ENCODE measurements at places on chromosomes 3 and 15.

DNA sequence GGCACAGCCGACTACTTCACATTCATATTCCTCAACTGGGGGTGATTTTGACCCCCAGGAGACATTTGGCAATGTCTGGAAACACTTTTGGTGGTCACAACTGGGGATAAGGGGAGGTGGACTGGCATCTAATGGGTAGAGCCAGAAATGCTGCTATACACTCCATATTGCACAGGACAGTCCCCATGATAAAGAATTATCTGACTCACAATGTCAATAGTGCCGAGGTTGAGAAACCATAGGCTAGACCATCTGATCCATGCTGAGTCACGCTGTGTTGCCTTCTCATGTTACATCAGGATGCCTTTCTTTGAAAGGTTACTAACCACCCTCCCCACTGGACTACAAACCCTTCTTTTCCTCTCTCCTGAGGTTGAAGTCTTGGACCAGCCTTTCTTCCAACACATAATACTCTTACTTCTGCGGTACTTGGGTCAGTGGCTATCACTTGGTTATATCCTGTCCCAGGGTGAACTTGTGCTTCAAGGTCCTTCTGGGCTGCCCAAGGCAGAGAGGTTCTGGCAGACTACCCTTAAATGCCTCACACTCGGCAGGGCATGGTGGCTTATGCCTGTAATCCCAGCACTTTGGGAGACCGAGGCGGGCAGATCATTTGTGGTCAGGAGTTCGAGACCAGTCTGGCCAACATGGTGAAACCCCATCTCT is 68.8 kb downstream of the CTNNB1 start:
- DNase-seq, result peak; percentile 82

- DNase-seq, result peak; percentile 69
These were observed 22.9 kb downstream of the FYCO1 start for GRCh38 chr3:45972534-45973402.

DNA sequence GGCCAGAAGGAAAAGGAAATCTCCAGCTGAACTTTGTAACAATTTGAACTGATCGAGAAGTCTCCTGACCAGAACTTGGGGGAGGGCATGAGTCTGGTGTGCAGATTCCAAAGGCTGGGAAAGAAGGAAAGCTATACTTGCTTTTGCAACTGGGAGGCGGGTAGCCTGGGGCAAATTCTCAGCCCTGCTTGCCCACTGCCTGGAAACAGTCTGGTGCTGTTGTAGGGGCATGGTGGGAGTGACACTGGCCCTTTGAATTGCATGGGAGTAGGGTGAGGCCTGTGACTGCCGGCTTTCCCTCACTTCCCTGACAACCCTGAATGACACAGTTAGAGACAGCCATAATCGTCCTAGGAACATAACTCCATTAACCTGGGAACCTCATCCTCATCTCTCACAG is 114.0 kb upstream of the POU1F1 start:
- no peak for DNase-seq

- DNase-seq, result no peak
These were observed 150.9 kb downstream of the CNTN3 start for GRCh38 chr3:74463515-74463914.

DNA sequence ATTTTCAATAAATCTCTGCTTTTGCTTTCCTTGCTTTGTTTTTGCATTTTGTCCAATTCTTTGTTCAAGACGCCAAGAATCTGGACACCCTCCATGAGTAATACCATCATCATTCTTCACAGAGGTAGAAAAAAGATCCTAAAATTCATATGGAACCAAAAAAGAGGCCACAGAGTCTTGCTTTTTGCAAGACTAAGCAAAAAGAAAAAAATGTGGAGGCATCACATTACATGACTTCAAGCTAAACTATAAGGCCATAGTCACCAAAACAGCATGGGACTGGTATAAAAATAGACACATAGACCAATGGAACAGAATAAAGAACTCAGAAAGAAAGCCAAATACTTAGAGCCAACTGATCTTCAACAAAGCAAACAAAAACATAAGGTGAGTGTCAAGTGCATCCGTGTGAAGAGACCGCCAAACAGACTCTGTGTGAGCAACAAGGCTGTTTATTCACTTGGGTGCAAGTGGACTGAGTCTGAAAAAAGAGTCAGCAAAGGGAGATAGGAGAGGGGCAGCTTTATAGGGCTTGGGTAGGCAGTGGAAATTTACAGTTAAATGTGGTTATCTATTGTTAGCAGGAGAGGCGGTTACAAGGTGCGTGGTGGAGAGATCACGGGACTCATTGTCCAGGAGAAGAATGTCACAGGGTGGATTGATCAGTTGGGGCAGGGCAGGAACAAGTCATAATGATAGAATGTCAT is 10.9 kb downstream of the STRIT1 start:
- peak; percentile 45 for DNase-seq

GRCh38 chr15:51054535-51054934 is 40.2 kb downstream of the TNFAIP8L3 start:
- no peak for DNase-seq

GRCh38 chr3:9402410-9403228 is 5.2 kb downstream of the SETD5 start:
- no peak for DNase-seq

DNA sequence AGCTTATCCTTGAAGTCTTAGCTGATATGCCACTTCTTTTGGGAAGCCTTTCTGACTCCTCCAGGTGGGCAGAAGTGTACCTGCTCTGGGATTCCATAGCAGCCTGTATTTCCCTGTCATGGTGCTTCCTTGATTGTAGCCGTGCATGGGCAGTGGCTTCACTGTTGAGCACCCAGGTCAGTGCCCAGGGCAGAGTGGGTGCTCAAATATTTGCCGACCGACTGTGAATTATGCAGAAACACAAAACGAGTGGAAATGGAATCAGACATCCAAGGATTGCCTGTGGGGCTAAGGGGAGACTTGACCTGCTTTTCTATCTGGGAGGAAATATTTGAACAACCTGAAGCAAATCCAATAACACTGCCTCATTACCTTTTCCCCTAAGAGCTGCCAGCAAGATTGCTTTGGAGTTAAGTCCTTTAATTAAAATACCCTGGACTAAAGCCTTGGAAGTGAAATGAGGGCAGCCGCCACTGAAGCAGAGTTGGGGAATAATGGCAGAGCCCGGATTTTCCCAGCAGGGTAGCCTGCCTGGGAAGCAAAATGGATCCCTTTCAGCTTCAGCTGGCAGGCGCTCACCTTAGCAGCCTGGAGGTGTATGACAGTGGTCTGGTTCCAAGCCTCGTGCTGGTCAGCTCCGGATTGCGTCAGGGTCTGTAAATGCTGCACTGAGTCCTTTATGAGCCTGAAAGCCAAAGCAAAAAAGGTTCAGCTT is 14.9 kb downstream of the ACOX2 start:
- no peak for DNase-seq

DNA sequence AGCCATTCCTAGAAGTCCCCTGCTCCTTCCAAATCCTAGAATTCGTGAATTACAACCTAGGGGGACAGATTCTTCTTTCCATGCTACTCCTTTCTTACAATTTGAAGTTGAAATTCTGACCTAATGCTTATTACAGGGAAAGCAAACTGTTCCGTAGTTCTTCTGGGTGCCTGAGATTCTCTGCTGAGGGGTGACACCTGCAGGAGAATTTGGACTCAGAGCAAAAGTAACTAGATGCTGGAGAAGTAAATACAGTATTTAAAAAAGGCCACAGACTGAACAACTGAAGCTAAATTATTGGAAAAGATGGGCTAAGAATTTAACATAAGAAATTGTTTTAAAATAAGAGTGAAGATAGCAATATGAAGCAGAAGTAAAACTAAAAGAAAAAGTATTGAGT is 37.9 kb downstream of the ACAD9 start:
- DNase-seq, result no peak

- DNase-seq, result no peak
These were observed 59.0 kb upstream of the TRPC1 start for GRCh38 chr3:142664819-142665218.

- DNase-seq, result peak; percentile 62
These were observed 31.0 kb downstream of the IDH2 start for GRCh38 chr15:90071220-90071807.

DNA sequence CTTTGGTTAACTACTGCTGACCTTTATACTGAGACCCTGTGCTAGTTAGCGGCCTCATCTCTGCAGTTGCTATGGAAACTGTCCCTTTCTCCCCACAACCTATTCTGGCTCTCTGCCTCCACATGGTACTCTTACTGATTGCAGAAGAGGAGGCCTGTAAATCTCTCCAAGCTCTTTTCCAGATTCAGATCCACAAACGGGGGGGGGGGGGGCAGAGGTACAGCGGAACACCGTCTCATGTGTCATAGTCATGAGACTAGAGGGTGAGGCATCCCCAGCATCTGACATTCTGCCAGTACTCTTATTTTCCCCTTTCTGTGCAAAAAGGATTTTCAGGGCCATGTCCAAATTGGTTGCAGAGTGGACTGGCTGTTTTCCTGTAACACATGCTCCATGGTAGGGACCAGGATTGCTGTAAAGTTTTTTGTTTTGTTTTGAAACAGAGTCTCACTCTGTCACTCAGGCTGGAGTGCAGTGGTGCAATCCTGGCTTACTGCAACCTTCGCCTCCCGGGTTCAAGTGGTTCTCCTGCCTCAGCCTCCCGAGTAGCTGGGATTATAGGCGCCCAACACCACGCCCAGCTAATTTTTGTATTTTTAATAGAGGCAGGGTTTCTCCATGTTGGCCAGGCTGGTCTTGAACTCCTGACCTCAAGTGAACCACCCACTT is 8.3 kb upstream of the MAP1A start:
- no peak for DNase-seq

DNA sequence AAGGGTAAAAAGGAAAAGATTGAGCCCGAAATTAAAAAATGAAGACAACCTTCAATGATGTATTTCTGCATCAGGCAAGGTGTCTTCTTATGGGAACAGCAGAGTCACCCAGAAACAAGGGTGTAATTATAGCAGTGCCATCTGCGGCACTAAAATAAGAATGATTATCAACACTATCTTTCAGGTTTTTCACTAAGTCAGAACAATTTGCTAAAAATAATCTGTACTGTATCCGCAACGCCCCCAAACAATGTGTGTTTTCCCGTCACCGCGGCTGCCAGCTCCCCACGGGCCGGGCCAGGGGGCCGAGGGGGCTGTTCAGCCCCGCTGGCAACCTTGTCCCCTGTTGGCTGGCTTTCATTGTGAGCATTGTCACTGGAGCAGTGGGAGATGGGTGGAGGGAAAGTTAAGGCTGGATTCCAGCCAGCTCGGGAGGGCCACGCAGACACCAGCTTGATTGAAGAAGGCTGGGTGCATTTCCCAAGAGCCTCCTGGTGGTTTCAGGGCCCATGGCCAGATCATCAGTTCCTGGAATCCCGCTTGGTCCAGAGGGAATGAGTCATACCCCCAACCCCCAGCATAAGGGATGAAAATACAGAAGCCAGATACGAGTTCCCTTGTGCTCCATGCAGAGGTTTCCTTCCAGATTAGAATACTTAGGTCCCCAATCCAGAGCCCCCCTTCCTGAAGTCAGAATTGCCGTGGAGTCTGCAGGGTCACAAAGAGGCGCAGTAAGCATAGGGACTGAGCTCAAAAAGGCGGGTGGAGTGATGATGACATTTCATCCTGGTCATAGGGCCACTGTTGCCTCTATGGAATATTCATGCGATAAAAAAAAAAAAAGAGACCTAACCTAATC is 90.2 kb upstream of the KLF13 start:
- DNase-seq, result peak; percentile 94

- DNase-seq, result no peak
These were observed 174.9 kb upstream of the TOPAZ1 start for GRCh38 chr3:44066806-44067205.

DNA sequence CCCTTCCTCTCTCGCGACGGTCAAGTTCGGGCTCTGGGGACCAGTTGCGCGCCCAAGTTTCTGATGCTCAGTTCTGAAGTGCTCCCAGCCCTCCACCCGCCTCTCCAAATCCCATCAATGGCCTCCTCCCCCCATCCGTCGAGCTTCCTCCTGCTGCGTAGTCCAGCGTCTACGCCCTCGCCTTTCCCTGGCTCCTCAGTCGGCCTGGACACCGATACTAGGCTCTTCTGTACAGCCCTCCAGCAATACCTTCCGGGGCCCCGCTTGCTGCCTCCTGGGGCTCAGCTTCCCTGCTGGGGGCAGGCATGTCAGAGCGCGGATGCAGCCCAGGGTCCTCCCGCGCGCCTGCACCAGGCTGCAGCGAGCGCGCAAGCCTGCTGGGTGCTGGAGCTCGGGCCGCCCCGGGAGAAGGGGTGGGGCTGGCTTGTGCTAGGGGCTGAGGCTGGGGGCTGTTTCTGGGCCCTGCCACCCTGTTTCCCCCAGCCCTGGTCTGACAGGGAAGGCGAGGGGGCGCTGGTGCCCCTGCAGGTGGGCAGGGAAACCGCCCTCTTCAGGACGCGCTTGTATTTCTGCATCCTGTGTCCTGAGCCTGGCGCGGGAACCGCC is 353.3 kb upstream of the SUCLG2 start:
- no peak for DNase-seq

DNA sequence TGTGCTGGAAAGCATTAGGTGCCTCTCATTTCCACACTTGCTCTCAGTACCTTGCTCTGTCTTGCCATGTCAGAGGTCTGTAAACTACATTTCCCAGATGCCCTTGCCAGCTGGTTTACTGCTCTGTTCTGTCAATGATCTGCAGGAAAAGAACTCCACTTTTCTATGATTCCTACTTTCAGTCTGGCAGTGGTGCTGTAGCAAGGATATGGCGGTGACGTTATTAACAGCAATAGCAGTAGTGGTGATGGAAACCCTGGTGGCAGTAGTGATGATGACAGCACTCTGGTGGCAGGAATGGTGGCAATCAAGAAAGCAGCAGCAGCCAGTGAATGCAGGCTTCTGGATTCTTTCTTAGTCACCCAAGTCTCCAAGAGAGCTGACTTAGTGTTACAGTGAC is 665.2 kb downstream of the DIPK2A start:
- DNase-seq, result no peak

GRCh38 chr15:29690765-29691475 is 131.3 kb downstream of the TJP1 start:
- no peak for DNase-seq

All from fibroblast of skin of left quadriceps (primary cell).